ENCODE measurements at places on chromosomes 7 and 10.

DNA sequence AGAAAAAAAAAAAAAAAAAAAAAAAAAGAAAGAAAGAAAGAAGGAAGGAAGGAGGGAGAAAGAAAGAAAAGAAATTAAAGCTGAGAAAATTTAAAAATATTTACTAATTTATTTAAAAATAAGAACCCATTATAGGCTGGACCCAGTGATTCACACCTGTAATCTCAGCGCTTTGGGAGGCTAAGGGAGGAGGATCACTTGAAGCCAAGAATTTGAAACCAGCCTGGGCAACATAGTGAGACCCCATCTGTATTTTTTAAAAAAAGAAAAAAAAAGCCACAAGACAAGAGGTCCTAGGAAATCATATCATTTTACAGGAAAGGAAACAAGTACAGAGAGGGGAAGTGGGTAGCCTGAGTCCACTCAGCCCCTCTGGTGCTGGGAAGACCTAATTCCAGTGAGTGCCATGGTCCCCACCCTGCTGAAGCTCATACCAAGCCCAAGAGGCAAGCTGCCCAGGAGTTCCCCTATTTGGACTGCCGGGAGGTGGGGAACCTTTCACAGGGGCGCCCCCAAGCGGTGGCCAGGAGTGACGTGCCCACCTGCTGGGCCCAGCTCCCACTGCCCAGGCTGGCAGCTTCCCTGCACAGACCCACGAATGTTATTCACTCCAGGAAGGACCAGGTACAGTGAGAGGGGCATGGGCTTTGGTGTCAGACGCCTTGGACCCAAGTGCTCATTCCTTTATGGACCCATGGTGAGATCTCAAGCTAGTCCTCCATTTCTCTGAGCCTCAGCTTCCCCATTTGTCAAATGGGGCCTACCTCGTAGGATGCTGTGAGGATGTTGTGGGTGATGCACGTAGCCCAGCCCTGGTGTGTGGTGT is 133.6 kb downstream of the ZMIZ1 start:
- DNase-seq, result no peak

DNA sequence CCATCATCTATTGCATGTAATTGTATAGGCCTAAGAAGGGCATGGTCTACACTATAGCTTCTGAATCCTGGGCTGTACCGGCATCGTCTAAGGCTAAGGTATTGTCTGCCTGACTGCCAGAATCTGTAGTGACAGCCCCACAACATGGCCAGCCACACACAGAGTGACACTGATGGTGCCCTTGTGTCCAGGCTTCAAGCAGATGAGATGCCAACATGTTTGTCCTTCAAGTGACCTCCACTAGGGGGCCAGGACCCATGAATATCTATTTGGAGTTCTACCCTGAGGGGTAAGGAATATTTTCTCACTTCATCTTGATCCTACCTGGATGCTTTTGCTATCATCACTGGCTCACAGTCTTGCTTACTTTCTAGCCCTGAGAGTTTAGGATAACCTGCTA is 1.5 kb downstream of the CYP3A7 start:
- no peak for DNase-seq

GRCh38 chr10:114385557-114385956 is 18.7 kb downstream of the AFAP1L2 start:
- no peak for DNase-seq

DNA sequence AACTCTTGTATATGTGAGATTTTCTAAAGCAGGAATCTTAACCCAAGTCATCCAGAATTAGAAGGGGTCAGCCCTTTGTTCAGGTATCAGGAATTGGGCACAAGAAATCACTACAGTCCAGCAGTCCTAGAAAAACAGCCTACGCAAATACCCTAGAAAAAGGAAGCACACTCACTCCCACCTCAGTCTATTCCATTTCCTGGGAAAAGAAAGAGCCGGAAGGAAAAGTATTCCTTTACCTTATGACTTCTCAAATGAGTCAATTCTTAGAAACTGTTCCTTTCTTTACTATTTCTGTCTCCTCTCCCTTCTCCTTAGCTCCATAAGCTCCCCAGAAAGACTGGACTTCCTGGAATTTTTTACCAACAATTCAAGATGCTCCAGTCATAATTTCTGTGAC is 62.7 kb downstream of the DNAJC12 start:
- DNase-seq, result no peak

GRCh38 chr10:61000769-61001730 is 57.1 kb upstream of the RHOBTB1 start:
- no peak for DNase-seq

DNA sequence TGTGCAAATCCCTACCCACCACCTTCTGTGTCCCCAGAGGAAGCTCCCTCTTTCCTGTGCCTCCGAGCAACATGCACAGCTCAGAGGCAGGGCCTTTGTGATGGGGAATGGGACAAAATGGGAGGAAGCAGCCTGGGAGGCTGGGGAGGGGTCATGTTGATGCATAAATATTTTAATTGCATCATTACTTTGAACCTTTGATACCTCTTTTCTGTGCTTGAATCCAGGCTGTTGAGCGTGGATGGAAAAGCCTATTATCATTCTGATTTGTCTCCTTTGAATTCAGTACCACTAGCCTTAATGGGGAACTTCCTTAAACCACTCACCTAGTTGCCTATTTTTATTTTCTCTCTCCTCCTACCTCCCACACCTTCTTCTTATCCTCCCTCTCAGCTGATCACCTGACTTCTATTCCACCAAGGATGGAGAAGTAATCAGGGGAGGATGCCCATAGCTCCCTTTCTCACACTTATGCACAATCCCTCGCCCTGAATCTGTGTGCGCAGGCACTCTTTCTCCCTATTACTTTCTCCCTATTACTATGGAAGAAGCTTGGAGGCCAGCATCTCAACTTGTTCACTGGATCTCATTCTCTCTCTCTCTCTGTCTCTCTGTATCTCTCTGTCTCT is 78.5 kb downstream of the SEC61G start:
- no peak for DNase-seq

GRCh38 chr10:94286901-94287300 is 75.8 kb downstream of the NOC3L start:
- DNase-seq, result no peak

- no peak for DNase-seq
These were observed 12.9 kb downstream of the PRLHR start for GRCh38 chr10:118582511-118582910.

- no peak for DNase-seq
These were observed 10.7 kb upstream of the HOXA13 start for GRCh38 chr7:27210441-27211083.

GRCh38 chr7:99559175-99559915 is 903 bp downstream of the ZNF655 start:
- DNase-seq, result no peak

DNA sequence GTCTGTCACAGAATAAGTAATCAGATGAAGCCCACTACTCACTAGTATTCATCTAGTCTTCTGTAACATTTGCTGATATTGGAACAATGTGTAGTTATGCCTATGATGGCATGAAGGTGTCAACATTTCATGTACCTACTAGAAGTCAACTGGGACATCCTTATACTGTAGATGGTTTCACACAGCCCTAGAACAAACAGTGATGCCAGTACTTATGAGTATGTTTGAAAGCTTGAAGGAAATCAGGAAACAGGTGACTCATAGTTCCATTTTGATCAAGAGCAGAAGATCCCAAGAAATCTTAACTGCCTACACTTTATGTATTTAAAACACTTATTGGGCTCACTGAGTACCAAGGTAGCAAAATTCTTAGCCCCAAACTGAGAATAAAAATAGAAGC is 1519.6 kb downstream of the REEP3 start:
- no peak for DNase-seq

Measured in stimulated activated CD8-positive, alpha-beta memory T cell treated with anti-CD3 and anti-CD28 coated beads, Interleukin-15, amount 100 ng/mL, for 1 hour (primary cell).